ENCODE measurements at places on chromosomes 1 and 21.
A peak's percentile ranks its signal among the peaks of the same experiment; 100 is the strongest.

GRCh38 chr1:157739229-157739901, 37.6 kb downstream of the FCRL2 start:
- no peak for DNase-seq

- DNase-seq, result peak; percentile 97
Observed at GRCh38 chr1:227192163-227192562, 126.1 kb downstream of the CDC42BPA start.

DNA sequence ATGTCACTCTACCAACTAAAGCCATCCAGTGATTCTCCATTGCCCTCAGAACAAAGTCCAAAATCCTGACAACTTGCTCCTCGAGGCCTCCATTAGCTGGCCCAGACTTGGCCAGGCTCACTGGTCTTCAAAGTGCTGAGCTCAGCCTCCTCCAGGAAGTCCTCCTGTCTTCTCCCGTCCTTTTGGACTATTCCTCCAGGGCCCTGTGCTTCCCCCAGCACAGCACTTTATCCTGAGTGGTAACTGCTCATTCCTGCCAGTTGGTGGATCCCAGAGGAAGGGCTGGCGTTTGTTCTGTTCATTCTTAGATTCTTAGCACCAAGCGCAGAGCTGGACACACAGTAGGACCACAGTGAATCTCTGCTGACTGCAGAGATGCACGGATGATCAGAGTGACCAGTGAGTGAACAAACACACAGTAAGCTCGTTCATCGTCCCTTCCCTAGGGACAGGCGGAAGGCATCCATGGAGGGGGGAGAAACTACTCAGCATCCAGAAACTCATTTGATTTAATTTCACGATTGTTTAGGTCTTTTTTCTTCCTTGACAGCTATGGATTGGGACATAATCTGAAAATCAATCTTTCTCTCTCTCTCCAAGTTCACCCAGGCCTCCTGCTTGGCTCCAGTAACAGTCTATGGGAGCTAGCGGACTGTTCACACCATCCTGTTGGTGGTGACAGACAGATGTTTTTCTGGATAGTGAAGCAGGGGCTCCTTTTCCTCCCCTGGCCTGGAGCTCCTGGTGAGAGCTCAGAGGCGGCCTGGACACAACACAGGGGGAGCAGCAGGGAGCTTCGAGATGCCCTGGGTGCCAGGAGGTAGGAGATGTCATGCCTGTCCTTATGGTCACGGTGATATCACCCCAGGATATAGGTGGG, 180.2 kb downstream of the PTPRU start:
- no peak for DNase-seq

DNA sequence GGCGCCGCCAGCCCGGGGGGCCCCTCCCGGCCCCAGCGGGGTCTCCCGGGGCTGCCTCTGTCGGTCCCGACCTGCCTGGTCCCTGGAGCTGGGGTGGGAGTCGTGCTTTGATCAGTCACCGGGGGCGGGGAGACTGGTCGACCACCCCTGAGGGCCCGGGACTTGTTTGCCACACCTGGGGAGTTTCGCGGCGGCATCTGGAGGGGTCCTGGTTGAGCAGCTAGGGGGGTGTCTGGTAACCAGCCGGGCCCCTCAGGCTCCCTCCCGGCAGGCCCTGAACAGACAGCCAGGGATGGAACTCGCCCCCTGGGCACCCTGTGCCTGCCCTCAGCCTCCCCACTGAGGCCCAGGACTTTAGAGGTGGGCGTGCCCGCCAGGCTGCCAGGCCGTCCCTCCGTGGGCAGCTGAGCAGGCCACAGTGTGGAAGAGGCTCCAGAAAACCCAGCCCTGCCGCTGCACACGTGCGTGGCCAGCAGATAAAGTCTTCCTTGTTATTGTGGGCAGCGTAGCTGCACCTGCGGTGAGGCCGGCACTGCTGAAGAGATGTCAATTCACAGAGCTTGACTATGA, 13.3 kb upstream of the SAMD11 start:
- DNase-seq, result no peak

DNA sequence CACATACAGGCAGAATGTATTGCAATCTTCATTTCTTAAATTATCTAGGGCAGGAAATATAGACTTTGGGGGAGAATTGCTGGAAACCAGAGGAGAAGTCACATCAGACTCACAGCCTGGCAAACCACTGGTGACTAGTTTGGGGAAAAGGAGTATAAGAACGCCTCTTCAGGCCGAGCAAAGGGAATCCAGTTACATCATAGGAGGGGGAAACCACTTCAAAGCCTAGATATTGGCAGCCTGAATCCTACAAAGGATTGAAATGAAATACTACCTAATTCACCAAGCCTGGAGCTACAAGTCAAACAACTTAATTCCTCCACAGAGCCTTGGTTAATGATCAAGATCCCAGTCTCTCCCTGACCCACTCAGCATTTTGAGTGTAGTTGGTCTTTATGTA, 121.7 kb downstream of the SLC30A10 start:
- no peak for DNase-seq

DNA sequence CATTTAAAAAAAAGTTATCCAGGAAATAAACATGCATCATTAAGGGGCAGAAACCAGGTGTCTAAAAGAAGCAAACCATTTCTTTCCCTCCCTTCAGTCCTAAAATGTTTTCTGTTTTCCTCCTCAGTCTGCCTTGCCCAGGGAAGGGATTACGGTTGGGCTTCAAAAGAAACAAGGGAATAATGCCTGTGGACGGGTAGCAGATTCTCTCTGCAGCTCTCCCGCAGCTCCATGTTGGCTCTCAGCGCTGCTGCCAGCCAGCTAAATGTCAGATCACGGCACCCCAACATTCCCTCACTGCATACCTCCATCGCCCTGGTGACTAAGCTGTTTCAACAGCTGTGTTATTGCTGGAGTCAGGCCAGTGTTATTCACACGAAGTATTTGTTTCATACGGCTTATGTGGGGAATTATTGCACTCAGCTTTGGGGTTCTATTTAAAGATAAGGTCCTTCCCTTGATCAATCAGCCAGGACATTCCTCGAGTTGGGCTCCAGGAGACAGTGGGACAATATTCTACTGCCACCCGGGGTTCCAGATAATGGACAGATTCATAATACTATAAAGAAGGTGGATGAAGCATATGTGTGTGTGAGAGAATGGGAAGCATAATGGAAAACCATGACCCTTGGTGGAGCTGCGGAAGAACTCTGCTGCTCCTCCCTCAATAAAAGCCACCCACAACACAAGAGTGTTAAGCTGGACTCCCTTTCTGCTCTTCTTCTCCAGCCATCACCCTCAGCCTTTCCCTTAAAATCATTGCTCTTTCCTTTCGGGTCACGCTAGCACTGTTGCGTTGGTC, 58.2 kb downstream of the WLS start:
- DNase-seq, result peak; percentile 96
